ENCODE measurements at places on chromosomes 7 and 10. TPM values are rescaled to one million over a fixed set of nuclear protein-coding genes. Genes with fewer than 3 reads are reported as not detected.

- no peak for DNase-seq
These were observed 48.8 kb upstream of the ZNF680 start for GRCh38 chr7:64611717-64612116.

GRCh38 chr7:36945612-36946400, 221.5 kb upstream of the AOAH start:
- DNase-seq, result no peak

- no peak for DNase-seq
These were observed 201.7 kb upstream of the KCTD7 start for GRCh38 chr7:66426996-66427395.

DNA sequence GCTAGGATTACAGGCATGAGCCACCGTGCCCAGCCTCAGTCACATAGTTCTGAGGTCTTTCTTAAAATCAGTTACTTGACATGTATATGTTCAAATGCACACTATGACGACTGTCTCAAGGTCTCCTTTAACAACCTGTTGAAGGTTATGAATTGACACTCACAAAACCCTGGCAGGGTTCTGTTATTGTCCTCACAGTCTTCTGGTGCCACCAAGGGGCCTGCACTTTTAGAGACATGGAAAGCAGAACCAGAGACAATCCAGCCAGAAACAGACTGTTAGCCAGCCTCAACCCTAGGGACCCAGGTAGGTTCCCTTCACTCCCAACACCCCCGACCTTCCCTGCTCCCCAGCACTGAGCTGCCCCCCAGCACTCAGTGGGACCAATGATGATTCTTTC, 26.4 kb downstream of the TEX36 start:
- DNase-seq, result no peak

The CH25H gene
- not detected for total RNA-seq

The FBXL13 gene
- 2.5 TPM for total RNA-seq

The MET gene
- not detected for total RNA-seq
